ENCODE measurements at places on chromosomes 2 and 18.

DNA sequence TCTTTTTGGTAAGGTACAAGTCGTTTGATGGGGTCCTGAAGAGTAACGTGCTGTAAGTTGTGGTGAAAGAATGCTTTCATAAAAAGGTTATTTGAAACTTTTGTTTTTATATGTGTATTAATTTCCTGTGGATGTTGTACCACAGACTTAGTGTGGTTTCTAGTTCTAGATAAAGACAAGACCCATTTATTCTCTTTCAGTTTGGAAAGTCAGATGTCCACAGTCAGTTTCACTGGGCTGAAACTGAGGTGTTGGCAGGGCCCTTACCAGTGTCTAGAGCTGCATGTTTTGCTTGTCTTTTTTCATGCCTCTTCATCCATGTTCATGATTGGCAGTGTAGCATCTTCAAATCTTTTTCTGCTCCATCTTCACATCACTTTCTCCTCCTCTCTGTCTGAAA, 22.1 kb upstream of the DOCK10 start:
- no peak for DNase-seq

DNA sequence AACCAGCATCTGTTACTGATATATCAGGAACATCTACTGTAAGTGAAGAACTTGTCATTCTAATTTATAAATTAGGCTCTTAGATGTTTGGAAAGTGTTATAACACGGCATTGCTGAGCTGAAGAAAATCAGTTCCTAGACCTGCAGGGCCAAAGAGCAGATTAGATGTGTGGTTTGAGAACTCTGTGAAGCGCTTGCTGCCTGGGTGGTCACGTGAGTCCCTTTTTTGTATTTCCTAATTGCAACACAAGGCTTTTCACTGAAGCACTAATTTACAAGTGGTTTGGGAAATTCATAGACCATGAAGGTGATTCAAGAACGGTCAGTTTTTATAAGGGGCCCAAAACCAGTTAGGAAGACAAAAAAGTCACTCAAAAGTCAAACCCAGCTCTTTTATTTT, 106.9 kb upstream of the SP3 start:
- DNase-seq = no peak

DNA sequence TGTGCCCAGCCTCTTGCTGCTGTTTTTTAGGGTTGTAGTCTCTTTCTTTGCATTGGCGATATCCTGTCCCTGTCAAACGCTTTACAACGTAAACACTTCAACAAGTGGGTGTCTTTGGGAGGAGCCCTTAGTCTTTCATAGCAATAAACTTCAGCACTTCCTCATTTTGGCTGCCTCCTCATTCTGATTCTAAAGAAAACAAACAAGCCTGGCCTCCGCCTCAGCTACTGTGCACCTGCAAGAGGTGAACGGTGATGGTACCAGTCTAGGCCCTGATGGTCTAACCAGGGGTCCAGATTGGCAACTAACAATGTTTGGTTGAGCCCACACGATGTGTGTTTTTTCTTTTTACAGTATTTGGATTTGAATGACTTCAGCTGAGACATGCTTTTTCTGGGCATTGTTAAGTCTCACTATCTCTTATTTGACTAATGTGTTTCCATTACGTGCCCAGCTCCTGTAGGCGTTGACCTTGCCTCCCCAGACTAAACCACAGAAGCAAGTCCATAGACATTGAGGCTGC, 53.2 kb upstream of the CUL3 start:
- DNase-seq = no peak

GRCh38 chr2:64943387-64944150, 45.6 kb upstream of the SLC1A4 start:
- no peak for DNase-seq

DNA sequence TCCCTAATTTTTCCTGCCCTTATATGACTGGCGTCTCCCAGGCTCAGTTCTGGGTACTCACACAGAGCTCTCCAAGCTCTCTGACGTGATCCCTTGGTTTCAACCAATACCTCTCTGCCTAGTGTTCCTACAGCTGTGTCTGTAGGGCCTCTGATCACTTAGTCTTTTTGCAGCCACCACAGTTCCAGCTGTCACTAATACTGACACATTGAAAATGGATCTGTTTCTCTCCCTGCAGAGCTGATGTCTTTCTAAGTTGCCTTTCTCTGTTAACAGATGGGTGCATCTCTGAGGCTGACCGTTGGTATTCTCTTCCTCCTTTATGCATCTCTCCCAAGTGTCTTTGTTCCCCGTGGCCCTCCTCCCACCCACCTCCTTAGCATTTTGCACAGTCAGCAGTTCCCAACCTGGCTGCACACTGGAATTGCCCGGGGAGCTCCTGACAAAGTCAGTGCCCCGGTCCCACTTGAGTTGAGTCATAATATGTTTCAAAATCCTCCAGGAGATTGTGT, 62.5 kb downstream of the CERS6 start:
- no peak for DNase-seq

DNA sequence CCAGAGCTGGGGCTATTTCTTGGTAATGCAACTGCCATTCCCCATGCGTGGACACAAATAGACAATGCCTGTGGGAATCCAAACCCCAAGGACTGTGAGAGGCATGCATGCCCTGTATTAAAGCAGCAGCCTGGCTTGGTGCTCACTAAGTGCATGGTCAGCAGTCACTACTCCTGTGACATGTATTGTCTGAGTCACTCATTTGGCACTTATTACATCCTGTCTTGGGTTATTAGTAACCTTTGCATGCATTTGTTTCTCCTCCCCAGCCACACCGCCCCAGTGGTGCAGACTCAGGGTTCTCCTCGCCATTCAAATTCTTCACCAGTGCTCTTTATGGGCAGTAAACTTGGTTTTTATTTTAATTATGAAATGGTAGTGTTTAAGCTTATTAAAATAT, 30.2 kb downstream of the PRKCE start:
- no peak for DNase-seq

DNA sequence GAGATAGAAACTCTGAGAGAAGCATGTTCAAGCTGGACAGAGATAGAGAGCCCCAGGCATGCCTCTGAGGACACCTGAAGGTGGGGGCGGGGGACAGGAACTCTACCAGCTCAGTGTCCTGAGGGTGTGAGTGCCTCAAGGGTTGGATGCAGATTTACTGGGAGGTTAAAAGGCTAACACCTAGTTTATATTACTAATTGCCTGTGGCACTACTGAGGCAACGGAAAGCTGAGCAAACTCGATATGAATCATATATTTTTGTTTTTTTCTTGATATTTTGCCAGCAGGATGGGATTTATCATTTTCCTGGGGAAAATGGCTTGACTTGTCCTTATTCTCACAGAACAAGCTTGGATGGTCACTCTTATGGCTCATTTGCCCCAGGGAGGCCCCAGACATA, 319.5 kb downstream of the ALK start:
- no peak for DNase-seq

DNA sequence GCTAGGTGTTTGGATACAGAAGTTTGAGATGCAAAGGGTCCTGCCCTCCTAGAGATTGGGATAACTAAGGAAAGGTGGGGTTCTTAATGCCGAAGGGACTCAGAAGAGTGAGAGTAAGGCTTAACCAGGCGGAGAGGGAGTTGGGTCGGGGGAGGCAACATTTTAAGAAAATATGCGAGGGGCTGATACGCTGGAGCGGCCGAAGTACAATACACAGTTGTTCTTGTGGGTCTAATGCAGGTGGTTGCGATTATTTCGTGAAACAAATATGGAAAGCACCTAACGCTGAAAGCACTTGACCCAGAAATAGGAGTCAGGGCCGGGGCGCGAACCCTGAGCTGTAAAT, 344 bp upstream of the MRPL33 start:
- no peak for DNase-seq

- DNase-seq = no peak
These were observed 90.6 kb downstream of the TTC32 start for GRCh38 chr2:19811186-19811585.

- DNase-seq = no peak
These were observed 74.0 kb downstream of the SLC66A2 start for GRCh38 chr18:79877163-79878091.

GRCh38 chr2:46866770-46867246, 48.8 kb downstream of the MCFD2 start:
- no peak for DNase-seq

- no peak for DNase-seq
These were observed 19.7 kb upstream of the AFF3 start for GRCh38 chr2:100161945-100162620.

- DNase-seq = no peak
These were observed 37.5 kb downstream of the TFCP2L1 start for GRCh38 chr2:121247534-121247933.

GRCh38 chr2:53438100-53438499, 329.5 kb upstream of the CHAC2 start:
- no peak for DNase-seq

- DNase-seq = no peak
These were observed 134.7 kb downstream of the MSTN start for GRCh38 chr2:189927823-189928222.

DNA sequence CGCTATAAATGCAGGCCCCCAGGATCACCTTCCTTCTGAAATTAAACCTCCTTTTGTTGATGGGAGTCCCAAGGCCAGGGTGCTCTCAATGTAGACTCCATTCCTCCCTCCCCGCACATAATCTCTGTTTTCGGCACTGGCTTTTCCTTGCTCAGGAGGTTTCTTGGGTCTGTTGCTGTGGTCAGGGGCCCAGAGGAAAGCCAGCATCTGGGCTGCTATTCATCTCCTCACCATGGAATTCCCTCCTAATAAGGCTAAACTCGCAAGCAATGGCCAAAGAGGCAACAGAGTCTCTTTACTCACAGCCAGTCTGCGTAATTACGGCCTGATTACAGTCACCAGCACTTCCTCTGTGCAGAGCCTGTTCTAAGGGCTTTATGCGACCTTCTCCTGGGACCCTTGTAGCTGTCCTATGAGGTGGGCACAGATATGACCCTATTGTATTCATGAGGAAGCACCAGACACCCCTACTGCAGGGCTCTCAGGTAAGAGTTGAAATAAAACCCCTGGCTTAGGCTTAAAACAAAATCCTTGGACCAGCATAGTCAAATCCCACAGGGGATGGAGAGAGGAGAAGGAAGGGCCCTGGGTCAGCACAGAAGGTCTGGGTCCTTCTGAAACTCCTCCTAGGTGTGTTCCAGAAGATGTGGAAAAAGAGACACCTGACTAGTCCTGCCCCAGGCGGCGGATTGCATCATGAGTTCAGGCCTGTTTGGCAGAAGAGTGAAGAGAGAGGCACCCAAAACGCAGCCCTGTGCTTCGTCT, 105.0 kb upstream of the SH3BP4 start:
- DNase-seq = no peak

DNA sequence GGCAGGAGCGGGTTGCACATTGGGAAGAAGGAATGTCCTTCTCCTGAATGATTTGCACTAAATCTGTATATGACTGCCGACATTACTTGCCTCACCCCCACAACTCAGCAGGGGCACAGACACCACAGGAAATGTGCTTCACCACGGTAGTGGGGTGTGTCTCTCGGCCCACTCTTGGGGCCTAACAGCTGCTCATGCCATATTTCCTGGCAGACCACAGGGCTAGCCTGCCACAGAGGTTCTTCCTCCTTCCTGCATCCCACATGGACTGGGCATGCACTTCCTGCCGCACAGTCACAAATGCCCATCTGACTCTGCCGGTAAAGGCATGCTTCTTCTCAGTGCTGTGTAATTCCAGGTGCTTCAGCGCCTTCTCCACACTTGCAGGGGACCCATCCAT, 10.3 kb upstream of the PAPOLG start:
- DNase-seq = no peak

- DNase-seq = no peak
These were observed 93.8 kb upstream of the REG3A start for GRCh38 chr2:79253243-79253774.

- no peak for DNase-seq
These were observed 4.3 kb downstream of the AAMP start for GRCh38 chr2:218265626-218266025.

- no peak for DNase-seq
These were observed 334.4 kb upstream of the TRIB2 start for GRCh38 chr2:12382366-12382765.

- no peak for DNase-seq
These were observed 98.2 kb downstream of the PKP4 start for GRCh38 chr2:158554996-158555395.

DNA sequence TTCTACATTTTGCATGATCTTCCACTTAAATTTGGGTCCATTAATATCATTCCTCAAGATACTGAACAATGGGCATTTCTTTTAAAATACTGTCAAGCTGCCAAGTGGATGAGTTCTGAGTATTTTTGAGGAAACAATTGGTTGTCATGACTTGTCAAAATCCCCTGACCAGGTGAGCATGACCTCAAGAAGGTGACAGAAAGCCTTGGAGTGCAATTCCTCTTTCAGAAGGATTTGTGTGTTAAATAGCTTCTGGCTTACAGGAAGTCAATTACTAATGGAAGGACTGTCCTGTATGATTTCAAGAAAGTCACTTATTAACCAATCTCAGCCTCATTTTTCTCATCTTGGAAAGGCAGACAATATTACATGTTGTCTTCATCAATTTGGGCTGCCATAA, 460.6 kb downstream of the TSN start:
- DNase-seq = no peak

GRCh38 chr2:72982219-72982618, 64.9 kb downstream of the EMX1 start:
- DNase-seq = no peak

- DNase-seq = no peak
These were observed 127.6 kb downstream of the PMAIP1 start for GRCh38 chr18:60027397-60027796.

GRCh38 chr2:75276093-75277029, 77.0 kb upstream of the TACR1 start:
- no peak for DNase-seq

GRCh38 chr2:129733041-129733440, 246.4 kb upstream of the RAB6C start:
- no peak for DNase-seq

GRCh38 chr2:235106874-235107639, 155.2 kb downstream of the SH3BP4 start:
- DNase-seq = no peak

DNA sequence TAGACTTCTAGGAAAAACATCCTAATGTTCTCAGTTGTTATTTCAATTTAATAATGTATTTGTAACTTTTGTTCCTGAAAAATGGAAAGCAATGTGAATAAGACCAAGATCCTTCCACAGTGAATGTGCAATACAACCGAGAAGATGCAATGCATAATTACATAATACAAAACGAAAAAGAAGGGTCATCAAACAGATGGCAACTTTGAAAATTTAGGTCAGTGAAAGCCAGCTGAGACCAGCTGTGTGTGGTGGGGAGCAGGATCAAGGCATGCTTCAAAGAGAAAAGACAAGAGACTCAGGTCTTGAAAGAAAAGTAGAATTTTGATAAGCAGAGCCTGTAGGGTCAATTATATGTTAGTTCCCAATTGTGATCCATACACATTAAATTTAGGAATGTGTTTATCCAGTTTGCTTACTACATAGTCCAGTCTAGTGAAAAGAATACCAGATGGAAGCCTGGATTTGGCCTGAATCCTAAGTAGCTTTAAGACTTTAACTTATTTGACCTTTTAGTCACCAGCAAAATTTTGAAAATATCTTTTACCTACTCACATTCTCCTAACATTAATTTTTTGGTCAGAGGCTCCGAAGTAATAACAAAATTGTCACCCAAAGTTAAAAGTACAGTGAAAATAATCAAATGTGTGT, 93.7 kb downstream of the COBLL1 start:
- DNase-seq = no peak
